CMK (cell line): ENCODE measurements at places on chromosomes 6 and 20.

DNA sequence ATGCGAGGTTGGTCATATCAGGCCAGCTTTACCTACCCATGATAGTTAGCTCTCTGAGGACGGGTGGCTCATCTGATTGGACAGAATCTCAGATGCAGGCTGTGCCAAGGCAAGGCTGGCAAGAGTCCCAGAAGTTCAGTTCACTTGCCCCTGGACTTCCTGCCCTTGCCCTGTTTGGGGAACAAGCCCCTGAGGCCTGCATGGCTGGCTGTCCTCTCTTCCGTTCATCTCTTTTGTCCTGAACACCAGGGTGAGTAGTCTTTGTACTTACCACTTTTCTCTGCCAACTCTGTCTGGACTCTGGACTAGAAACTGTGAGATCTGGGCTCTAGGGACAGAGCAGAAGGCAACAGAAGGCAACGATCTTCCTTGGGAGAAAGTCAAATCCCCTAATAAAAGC lies 769.9 kb downstream of the QKI start:
- no peak for DNase-seq

DNA sequence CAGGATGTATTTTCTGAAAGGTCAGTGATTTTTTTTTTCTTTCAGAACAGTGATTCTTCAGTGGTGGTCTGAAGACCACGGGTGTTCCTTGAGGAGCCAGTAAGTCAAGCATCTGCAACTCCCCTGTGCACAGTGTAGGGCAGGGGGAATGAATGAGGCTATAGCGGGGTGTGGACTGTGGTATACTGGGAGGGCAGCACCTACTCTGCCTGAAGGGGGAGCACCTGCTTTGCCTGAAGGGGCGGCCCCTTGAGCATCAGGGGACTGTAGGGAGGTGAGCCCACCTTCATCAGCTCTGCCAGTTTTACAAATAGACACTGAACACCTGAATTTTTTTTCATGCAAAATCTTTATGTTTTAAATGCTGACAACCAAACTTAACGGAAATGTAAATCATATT lies 77.5 kb upstream of the RIPOR2 start:
- no peak for DNase-seq

- DNase-seq, result no peak
Measured at GRCh38 chr6:149014631-149015534, 268.1 kb downstream of the UST start.

DNA sequence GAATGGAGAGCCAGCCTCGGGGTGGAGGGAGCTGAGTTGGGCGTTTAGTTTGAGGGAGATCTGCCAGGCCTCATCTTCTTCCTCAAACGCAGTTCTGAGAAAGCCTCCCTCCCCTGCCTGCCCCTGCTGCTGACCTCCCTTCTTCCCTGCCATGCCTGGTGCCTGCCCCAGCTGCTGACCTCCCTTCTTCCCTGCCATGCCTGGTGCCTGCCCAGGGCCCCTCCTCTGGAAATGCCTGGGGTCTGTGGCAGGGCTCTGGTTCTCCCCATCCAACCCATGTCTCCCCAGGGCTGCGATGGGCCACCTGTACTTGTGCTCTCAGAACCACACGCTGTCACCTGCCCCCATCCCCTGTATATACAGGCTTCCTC lies 114.6 kb downstream of the VEGFA start:
- no peak for DNase-seq

GRCh38 chr6:98998103-98998502 lies 50.4 kb upstream of the FBXL4 start:
- no peak for DNase-seq

GRCh38 chr6:111680015-111680712 lies 74.5 kb upstream of the TRAF3IP2 start:
- no peak for DNase-seq

GRCh38 chr6:121235386-121235785 lies 98.9 kb downstream of the TBC1D32 start:
- DNase-seq, result no peak

- no peak for DNase-seq
Measured at GRCh38 chr6:4965562-4966389, 38.1 kb downstream of the RPP40 start.

GRCh38 chr20:62811720-62812119 lies 5.1 kb upstream of the COL9A3 start:
- no peak for DNase-seq

DNA sequence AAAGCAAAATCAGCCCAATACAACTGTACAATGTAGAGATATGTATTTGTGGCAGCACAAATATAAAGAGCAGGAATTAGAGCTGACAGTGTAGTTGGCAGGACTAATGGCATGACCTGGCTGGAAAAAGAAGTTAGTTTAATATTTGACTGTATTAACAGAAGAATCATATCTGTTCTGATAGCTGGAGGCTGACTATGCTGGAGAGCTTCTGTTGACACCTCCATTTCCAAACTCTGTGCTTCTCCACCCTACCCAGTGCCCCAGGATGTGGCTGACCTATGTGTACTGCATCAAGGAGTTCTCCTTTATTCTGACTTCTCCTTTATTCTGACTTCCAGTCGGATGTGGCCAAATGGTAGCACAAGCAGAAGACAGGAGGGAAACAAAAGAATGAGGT lies 299.3 kb downstream of the PKHD1 start:
- DNase-seq, result no peak

GRCh38 chr6:157222201-157222981 lies 100.9 kb downstream of the TMEM242 start:
- DNase-seq, result no peak

GRCh38 chr6:6892744-6893583 lies 214.8 kb upstream of the RREB1 start:
- no peak for DNase-seq

- DNase-seq, result no peak
Measured at GRCh38 chr6:46586906-46587305, 65.7 kb downstream of the CYP39A1 start.

- no peak for DNase-seq
Measured at GRCh38 chr6:139588734-139589593, 214.5 kb upstream of the CITED2 start.

GRCh38 chr6:7628479-7628878 lies 38.5 kb downstream of the SNRNP48 start:
- no peak for DNase-seq

DNA sequence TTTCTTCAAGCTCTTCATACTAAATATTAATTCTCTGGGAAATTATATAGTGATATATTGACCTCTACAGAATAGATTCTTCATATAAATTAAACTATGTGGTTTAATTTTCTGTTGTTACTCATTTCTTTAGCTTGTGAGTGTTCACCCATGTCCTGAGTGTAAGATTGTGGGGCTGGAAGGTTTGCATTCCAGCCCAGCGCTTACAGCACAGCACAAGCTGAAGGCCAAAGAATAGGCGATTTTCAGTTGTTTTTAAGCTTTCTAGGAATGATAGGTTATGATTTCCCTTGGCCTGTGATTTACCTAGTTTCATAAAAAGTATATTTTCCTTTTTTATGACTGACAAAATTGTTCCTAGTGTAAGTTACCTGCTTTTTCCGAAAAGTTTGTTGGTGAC lies 194.1 kb downstream of the PLCB1 start:
- no peak for DNase-seq

DNA sequence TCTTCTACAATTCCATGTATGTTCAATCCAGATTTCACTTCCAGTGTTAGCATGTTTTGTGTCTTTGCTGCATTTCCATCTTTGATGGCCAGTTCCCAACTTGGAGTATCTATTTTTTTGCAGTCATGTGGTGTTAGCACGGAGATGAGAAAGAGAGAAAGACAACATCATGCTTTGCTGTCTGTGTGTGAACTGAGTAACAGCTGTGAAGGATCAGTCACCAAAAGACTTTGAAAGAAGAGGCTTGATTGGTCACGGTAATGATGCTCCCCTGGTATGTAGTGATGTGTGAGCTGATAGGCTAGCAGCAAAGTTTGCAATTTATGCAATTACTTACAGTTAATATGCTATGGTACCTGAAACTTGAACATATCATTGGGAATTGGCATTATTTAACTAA lies 731.3 kb upstream of the NRSN1 start:
- no peak for DNase-seq

GRCh38 chr6:36985808-36986703 lies at the start of gene MTCH1:
MTCH1 (minus strand) TSS chr6:36986196; CDS start chr6:36986173, 23 bp downstream.
- peak; percentile 79 for DNase-seq

GRCh38 chr20:59902470-59902869 lies 31.0 kb downstream of the SYCP2 start:
- no peak for DNase-seq

DNA sequence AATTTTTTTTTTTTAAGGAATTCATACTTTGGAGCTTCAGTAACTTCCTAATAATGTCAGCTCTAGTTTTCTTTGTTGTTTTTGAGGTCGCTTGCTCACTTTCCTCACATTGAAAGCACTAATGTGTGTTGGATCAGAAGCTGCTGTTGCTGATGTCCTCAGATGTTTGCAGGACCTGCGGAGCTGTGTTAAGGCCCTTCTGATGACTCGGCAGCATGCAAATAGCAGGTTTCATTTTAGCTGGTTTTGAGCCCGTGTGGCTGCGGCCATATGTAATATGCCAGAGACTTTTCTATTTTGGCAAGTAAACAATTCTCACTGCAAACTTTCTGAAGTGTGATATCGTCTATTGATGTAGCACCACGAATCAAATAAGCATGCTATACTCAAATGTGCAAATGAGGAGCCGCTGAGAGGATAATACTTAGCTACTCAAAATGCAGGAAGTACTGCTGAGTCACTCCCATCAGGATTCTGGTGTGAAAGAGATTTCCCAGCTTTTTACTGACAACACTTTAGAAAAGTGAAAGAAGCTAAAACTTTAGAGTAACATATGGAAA lies 187.8 kb downstream of the SASH1 start:
- no peak for DNase-seq

GRCh38 chr6:150710236-150710635 lies 110.6 kb downstream of the PLEKHG1 start:
- no peak for DNase-seq

DNA sequence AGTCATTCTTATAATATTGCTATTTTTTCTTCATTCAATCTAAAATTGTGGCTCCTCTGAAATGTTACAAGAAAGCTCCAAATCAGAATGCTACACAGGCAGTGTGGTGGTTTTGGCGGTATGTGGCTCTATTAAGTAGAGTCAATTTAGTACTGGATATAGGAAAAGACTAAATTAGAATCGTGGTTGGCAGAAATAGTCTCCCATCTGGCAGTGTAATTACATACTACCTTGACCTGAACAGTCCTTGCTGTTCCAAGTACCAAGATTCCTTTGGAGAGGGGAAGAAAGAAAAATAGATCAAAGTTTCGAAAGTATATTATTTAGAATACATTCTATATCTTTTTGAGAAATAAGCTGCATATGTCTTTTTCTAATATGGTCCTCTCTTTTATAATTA lies 78.2 kb downstream of the C6orf118 start:
- no peak for DNase-seq

DNA sequence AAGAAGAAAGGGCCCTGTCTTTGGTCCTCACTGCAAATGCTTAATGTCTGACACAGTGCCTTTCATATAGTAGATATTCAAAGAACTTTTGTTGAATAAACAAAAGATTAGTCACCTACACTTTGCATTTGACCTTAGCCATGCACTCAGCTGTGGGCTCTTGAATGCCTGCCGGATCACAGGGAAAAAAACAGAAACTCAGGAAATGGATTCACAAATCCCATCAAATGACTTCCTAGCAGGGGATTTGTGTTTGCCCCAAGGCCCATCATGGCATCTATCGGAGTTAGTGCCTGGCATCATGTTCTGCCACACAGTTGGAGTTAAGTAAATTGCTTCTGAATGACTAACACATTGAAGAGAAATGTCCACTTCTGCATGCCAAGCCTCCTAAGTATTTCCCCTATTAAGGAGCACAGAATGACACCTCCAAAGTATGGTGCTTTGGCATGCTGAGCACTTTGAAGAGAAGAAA lies 72.3 kb upstream of the DST start:
- DNase-seq, result no peak

- DNase-seq, result no peak
Measured at GRCh38 chr20:50042370-50043313, 59.9 kb downstream of the SNAI1 start.

GRCh38 chr20:45863543-45864470 lies 6.4 kb downstream of the ZSWIM3 start:
- DNase-seq, result no peak

DNA sequence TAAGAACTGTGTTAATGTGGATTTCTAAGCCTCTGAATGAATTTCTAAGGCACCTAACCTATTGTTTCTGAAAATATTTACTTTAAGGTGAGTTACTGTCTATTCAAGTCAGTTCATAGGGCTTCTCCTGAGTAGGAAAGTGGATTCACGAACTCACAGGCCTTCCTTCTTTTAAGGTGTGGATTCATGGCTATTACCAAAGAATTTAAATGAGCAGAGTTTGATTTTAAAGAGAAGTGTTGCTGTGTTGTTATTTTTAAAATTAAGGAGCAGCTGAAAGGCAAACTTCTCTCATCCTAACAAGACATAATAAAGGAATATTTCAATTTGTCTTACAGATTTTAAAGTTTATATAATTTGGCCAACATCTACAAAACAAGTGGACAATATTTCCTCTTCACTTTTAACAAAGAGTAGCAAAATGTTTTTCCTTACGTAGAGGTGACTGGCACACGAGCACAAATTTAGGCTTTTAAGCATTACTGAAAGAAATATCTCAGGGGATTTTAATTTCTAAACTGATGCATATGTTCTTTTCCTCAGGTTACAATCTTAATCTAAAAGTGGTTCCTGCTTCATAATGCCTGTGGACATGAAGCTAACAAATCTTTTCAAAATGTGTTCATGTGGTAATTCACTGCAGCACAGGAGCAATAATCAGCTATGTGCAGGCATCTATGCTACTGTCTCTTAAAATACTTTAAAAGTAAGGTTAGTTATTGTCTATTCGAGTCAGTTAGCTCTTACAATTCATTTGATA lies 602 bp upstream of the TSPYL4 start:
- DNase-seq, result no peak

GRCh38 chr20:37562695-37563480 lies 35.2 kb upstream of the BLCAP start:
- no peak for DNase-seq

GRCh38 chr6:90369024-90369519 lies 72.4 kb upstream of the BACH2 start:
- DNase-seq, result no peak

DNA sequence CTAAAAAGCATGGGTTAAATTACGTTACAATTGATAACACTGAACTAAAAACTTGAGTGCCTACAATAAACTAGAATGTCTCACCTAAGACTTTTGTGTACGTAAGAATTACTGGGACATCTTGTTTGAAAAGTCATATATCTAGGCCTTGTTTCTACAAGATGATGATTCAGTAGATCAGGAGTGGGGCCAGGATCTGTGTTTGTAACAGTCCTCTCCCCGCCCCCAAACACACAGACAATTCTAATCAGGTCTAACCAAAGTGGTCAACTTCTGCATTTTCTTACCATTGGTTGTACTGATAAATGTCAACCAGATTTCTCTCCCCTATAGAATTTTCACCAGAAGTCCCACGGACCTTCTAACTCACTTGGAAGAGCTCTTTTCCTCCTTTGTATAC lies 56.9 kb downstream of the RAMACL start:
- no peak for DNase-seq
